Ovary (tissue), 10 donors: ENCODE measurements at places on chromosomes 11 and 22.
A peak's percentile ranks its signal among the peaks of the same experiment; 100 is the strongest.

- peaks cover 1% of the 10 kb centered on the region for H3K4me1 ChIP-seq
- no peak overlapping the region for H3K27ac ChIP-seq
- no peaks in the 10 kb centered on the region for H3K27me3 ChIP-seq
- no peaks in the 10 kb centered on the region for H3K36me3 ChIP-seq
Observed at GRCh38 chr11:70312401-70313357, 42.2 kb downstream of the PPFIA1 start.

DNA sequence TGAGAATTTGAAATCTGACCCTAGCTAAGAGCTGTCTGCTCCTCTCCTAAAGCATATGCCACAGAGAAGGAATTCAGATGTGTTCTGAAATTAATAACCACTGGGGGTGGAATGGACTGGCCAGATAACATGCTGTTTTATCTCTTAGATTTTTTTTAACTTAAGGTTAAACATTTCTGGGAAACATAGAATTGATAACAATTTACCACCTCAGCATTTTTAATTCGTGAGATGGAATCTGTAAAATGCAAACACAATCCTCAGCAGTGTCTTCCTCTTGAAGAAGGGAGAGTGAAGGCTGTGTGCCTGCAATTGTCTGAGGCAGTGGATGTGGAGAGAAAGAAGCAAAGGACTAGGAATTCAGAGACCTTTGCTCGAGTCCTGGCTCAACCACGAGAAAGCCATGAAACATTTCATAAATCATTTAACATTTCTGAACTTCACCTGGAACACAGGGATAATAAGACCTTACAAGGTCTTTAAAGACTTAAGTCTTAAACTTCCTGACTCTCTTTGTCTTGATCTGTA, at the start of gene SLC5A12:
TSS of gene SLC5A12 (minus strand) at position 113 of the 528 bp plus-strand sequence. CDS start 346 bp downstream, outside the sequence.
- no peak within 1 kb of the TSS for H3K27ac ChIP-seq
- H3K36me3 ChIP-seq, result no peaks in the 10 kb centered on the region
- H3K27me3 ChIP-seq, result no peaks in the 10 kb centered on the region

GRCh38 chr22:23036684-23037428, 33.5 kb upstream of the GNAZ start:
- peaks cover 2% of the 10 kb centered on the region for H3K4me1 ChIP-seq
- DNase-seq, result no peak
- H3K4me3 ChIP-seq, result no peak overlapping the region
- H3K27ac ChIP-seq, result no peak overlapping the region
- no peaks in the 10 kb centered on the region for H3K36me3 ChIP-seq
- H3K27me3 ChIP-seq, result no peaks in the 10 kb centered on the region

GRCh38 chr11:57598831-57599155, 1.3 kb downstream of the SERPING1 start:
- no peak overlapping the region for H3K27ac ChIP-seq
- peaks cover 5% of the 10 kb centered on the region for H3K4me1 ChIP-seq
- no peaks in the 10 kb centered on the region for H3K27me3 ChIP-seq
- peak; percentile 43 for DNase-seq
- no peaks in the 10 kb centered on the region for H3K36me3 ChIP-seq
- H3K4me3 ChIP-seq, result peak overlapping the region; percentile 60

- no peak for DNase-seq
- no peaks in the 10 kb centered on the region for H3K4me1 ChIP-seq
- no peaks in the 10 kb centered on the region for H3K27me3 ChIP-seq
- H3K36me3 ChIP-seq, result no peaks in the 10 kb centered on the region
Observed at GRCh38 chr11:10114593-10115404, 179.2 kb downstream of the SBF2 start.

GRCh38 chr11:109954534-109954933, 138.7 kb upstream of the ZC3H12C start:
- H3K27me3 ChIP-seq, result no peaks in the 10 kb centered on the region
- H3K27ac ChIP-seq, result no peak overlapping the region
- DNase-seq, result no peak
- no peaks in the 10 kb centered on the region for H3K4me1 ChIP-seq
- no peak overlapping the region for H3K4me3 ChIP-seq
- H3K36me3 ChIP-seq, result no peaks in the 10 kb centered on the region

GRCh38 chr11:2213890-2214526, 42.4 kb upstream of the TH start:
- H3K36me3 ChIP-seq, result no peaks in the 10 kb centered on the region
- no peak overlapping the region for H3K4me3 ChIP-seq
- no peak overlapping the region for H3K27ac ChIP-seq

GRCh38 chr11:123547180-123547579, 107.2 kb downstream of the SCN3B start:
- no peak for DNase-seq
- no peak overlapping the region for H3K27ac ChIP-seq

- H3K27me3 ChIP-seq, result no peaks in the 10 kb centered on the region
- H3K27ac ChIP-seq, result peak overlapping the region; percentile 78
- peaks cover 46% of the 10 kb centered on the region for H3K4me1 ChIP-seq
- H3K4me3 ChIP-seq, result no peak overlapping the region
Observed at GRCh38 chr11:8775734-8776133, 93.1 kb downstream of the RPL27A start.

- H3K36me3 ChIP-seq, result no peaks in the 10 kb centered on the region
- no peak overlapping the region for H3K27ac ChIP-seq
- no peak overlapping the region for H3K4me3 ChIP-seq
- no peak for DNase-seq
Observed at GRCh38 chr11:66150725-66151124, 80.7 kb downstream of the PACS1 start.
